ENCODE measurements at places on chromosomes 1 and 21.

DNA sequence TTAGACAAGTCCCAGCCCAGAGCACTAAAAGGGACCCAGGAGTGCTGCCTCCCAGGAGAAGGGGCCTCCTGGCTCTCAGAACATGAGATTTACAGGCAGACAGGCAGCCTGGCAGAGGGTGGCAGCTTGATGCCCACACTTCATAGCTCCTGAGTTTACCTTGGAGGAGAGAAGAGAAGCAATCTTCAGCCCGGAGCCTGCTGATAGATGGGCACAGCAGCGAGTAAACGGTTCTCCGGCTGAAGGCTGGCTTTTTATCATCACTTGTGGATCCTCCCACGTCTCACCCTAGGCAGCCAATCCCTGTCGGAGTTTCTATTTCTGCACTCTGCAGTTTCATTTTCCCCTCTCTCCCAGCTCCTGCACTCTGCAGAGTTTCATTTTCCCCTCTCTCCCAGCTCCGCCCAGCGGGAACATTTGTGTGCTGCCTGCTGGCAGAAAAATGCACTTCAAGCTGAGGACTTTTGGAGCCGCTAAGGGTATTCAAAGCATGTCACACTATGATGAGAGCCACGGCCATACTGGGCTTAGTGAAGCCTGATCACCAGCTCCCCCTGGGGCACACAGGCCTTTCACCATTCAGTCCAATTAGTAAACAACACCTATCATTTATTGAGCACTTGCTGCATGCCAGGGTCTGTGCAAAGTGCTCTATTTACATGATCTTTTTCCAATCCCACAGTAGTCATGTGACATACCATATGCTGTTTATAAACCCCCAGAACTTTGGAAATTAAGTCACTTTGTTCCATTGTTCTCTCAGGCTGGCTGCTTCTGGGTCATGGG, at the start of gene IFI6:
Gene IFI6 (minus strand): TSS at position 229 of the 786 bp plus-strand sequence. CDS start 2,878 bp downstream, outside the sequence.
- DNase-seq = peak; percentile 85

DNA sequence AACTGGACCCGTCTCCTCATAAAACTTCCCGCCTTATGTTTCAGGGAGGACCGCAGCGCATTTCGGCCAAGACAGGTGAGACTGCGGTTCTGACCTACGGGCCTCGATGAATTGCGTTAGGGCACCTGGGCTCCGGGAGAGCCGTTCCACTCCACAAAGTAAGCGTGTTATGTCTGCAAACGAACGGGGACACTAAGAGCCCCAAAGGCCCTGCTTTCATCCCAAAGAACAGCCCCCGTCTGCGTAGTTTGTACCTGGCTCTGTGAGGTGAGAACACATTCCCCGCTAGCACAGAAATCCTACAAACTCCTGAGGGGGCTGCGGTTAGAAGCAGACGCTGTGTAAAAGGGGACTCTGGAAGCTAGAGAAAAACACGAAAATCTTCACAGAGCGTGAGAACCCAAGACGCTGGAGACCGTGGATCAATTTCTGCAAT, 41.6 kb upstream of the PPIAL4F start:
- DNase-seq = no peak

DNA sequence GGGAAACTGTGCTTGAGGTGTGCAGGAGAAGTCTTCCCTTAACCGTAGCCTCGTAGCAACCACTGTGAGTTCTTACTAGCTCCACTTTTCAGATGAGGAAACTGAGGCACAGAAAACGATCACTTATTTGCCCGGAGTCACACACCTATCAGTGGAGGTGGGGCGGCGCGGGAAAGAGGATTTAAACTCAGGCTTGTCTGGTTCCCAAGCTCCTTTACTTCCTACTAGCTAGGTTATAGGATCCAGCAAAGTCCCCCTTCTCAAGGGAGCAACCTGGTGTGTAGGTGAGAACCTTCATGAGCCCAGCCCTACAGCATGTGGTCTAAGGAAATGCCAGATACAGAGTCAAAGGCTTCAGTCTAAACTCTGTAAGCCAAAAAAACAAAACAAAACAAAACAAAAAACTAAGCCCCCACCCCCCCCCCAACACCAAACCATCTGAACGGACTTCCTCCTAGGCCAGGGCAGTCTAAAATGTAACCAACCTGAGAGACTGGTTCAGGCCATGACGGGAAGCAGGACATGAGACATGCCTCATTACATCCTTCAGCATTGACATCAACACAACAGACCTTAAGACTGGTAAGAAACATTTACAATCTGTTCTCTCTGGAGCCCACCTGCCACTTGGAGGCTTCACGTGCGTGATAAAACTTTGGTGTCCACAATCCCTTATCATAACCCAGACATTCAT, 709 bp upstream of the FBXO42 start:
- no peak for DNase-seq

DNA sequence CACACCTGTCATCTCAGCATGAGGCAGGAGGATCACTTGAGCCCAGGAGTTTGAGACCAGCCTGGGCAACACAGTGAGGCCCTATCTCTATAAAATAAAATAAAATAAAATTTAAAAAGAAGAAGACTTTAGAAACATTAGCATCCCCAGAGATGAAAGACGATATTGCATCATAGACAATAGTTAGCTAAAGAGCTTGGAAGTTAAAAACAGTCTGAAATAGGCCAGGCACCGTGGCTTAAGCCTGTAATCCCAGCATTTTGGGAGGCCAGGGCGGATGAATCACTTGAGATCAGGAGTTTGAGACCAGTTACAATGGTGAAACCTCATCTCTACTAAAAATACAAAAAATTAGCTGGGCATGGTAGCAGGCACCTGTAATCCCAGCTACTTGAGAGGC, 59.3 kb downstream of the RIMS3 start:
- DNase-seq = no peak

All from left ventricle myocardium superior (tissue), 1 donor.